ENCODE measurements at places on chromosomes 7 and 10.

GRCh38 chr10:23314835-23315239 is 29.8 kb downstream of the C10orf67 start:
- peak; percentile 35 for DNase-seq

DNA sequence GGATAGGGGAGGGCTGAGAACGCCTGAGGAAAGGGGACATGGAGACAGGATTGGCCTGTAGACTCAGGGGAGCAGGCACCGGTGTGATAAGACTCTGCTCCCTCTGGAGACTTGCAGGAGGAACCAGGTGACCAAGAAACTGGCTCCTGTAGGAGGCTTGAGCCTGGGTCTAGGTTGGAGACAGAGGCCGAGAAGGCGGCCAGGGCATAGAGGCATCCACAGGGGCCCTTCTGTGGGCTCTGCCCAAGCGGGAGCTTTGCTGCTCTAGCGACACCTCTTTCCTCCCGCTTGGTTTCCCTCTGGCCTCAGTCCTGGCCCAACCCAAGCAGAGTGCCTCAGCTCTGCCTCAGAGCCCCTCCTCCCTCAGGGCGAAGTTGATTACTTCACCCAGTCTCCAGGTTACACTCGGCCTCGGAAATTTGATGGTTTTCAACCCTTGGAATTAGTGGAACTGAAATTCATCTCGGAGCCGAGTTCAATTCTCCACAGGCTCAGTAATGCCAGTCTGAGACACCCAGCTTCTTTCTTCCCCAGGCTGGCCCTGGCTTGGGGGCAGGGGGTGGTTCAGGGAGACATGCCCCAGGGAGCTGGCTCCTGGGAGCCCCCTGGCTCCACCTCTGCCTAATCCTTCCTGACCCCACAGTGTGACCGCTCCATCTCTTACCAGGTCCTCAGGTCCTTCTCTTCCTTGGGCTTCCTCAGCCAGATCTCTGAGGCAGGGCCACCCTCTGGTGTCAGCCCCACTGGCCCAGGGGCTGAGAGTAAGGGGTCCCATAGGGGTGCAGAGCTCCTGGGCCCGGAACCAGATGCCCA is 60.4 kb downstream of the PAX2 start:
- no peak for DNase-seq

DNA sequence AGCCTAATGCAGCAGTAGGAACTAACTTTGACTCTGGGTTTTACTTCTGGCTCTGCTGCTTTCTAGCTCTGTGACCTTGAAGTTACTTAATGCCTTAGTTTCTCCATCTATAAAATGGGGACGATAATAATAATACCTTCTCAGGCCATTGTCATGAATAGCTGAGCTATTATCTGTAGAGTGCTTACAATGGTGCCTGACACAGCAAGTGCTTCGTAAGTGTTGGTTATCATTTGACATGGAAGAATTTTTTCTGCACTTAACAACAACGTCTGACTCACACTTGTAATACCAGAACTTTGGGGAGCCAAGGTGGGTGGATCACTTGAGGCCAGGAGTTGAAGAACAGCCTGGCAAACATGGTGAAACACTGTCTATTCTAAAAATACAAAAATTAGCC is 140.5 kb downstream of the ARL4A start:
- DNase-seq: no peak

DNA sequence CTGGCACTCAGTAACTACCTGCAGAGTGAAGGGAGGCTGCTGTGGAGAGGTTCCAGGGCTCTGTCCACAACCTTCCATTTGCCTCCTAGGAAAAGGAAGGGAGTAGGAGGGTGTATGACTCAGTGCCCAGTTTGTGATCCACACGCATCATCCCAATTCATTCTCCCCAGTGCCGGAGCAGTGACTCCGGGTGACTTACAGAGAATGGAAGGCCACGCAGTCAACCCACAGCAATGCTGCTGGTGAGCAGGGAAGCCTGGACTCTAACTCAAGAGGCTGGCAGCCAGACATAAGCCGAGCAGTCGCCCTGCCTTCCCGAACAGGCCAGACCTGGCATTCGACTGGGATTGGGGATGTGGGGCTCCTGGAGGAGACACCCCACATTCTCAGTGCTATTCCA is 139.9 kb downstream of the SH3PXD2A start:
- DNase-seq: no peak

- peak; percentile 80 for DNase-seq
These were observed 276.9 kb upstream of the NEBL start for GRCh38 chr10:21173802-21174714.

- no peak for DNase-seq
These were observed 9.5 kb downstream of the GIGYF1 start for GRCh38 chr7:100684534-100685042.

- no peak for DNase-seq
These were observed 95.2 kb upstream of the GNA12 start for GRCh38 chr7:2939193-2939885.

GRCh38 chr10:11245510-11245909 is 227.8 kb downstream of the CELF2 start:
- no peak for DNase-seq

GRCh38 chr7:3747467-3747866 is 446.4 kb downstream of the SDK1 start:
- DNase-seq: peak; percentile 65

DNA sequence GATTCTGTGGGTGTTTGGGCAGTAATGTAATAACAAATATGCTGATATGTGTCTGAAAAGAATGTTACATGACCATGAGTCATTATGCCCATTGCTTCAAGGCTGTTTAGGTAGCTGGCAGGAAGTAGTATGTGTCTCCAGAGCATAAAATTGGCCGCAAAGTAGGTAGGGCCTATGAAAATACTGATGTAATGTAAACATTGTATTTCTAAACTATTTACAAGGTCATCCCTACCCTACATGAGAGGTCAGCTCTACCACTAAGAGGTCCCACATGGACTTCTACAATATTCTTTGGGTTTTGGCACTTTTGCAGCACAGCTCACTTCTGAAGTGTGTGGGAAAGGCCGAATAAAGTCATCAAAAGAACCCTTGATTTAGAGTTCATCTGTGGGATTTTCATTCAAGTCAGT is 301.9 kb downstream of the AHR start:
- DNase-seq: peak; percentile 87

DNA sequence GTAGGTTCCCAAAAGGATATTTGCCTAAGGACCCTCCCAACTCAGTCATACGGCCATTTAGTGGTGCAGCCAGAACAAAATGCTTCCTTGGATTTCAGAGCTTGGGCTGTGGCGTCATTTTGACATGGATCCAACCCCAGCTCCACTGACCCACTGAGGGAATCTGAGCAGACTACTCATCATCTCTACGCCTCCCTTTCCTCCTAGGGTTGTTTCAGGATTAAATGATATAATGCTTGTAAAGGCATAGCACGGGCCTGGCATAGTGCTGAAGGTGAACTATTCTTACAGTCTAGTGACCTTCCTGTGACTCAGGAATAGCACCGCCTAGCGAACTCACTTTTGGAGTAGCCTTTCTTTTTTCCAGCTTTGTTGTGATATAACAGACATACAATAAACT is 70.3 kb upstream of the LOXL4 start:
- DNase-seq: no peak

Measured in NCI-H69 (cell line).